Activated T-cell treated with anti-CD3 and anti-CD28 coated beads, Interleukin-2, amount 50 U/mL, for 48 hours (primary cell): ENCODE measurements at places on chromosomes 6 and 20.

- no peak for DNase-seq
Measured at GRCh38 chr6:82741325-82741995, 324.2 kb downstream of the UBE3D start.

DNA sequence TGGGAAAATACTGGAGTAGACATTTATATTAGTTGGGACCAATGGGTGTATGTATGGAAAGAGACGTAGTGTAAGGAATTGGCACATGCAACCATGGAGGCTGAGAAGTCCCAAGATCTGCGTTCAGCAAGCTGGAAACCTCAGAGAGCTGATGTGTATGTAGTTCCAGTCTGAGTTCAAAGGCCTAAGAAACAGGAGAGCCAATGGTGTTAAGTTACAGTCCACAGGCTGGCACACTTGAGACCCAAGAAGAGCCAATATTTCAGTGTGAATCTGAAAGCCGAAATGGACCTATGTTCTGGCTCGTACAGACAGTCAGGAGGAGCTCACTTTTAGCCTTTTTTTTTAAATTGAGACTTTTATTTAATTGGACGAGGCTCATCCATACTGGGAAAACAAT is 244.2 kb downstream of the CDKAL1 start:
- no peak for DNase-seq

DNA sequence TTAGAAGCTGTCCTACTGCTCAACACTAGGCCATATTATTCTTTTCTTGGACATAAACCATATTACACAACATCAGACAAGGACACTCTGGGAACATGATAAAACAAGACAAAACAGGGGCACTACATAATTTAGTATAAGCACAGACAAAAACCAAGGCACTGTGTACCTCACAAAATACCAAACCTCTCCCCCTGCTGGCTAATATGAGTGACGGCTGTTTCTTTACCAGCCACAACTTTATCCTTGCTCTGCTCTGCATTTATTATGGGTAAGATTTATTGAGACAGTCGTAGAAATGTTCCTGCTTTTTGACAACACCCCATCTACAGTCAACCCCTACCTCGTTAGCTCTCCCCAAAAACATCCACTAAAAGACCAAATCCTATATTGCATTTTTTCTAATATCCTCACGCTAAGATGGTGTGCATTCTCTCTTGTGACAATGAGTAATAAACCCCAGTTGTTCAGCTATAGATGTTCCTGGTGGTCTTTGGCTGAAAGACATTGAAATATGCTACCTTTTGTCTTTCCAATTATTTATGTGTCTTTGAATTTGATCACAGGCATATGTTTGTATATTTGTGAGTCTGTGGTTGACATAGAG is 23.8 kb upstream of the POLR1H start:
- DNase-seq, result no peak

DNA sequence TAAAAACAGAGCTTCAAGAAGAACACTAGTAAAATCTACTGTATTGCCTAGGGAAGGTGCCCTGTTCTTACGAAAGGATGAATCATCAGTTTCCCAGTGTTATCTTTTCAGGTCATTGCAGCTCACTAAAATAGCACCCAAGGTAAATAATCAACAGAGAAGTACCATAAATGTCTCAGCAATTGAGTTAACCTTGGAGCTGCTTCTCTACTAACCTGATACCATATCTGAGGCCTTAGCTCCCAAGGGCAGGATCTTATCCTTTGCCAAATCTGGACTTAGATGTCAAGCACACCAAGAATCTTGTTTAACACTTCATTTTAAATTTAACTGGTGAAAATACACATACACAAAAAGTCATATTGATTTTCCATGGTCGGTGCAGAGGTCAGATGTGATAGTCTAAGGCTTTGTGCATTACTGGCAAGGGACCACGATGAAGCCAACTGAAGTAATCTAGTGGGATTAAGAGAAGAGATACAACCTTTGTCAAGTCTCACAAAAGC is 81.5 kb downstream of the EDN1 start:
- no peak for DNase-seq

DNA sequence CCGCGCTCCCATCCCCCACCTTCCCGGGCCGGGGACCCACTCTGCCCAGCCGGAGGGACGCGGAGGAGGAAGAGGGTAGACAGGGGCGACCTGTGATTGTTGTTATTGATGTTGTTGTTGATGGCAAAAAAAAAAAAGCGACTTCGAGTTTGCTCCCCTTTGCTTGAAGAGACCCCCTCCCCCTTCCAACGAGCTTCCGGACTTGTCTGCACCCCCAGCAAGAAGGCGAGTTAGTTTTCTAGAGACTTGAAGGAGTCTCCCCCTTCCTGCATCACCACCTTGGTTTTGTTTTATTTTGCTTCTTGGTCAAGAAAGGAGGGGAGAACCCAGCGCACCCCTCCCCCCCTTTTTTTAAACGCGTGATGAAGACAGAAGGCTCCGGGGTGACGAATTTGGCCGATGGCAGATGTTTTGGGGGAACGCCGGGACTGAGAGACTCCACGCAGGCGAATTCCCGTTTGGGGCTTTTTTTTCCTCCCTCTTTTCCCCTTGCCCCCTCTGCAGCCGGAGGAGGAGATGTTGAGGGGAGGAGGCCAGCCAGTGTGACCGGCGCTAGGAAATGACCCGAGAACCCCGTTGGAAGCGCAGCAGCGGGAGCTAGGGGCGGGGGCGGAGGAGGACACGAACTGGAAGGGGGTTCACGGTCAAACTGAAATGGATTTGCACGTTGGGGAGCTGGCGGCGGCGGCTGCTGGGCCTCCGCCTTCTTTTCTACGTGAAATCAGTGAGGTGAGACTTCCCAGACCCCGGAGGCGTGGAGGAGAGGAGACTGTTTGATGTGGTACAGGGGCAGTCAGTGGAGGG is 2.8 kb downstream of the SOX4 start:
- peak; percentile 46 for DNase-seq

- DNase-seq, result no peak
Measured at GRCh38 chr20:32051720-32052089, 337 bp upstream of the HCK start.

DNA sequence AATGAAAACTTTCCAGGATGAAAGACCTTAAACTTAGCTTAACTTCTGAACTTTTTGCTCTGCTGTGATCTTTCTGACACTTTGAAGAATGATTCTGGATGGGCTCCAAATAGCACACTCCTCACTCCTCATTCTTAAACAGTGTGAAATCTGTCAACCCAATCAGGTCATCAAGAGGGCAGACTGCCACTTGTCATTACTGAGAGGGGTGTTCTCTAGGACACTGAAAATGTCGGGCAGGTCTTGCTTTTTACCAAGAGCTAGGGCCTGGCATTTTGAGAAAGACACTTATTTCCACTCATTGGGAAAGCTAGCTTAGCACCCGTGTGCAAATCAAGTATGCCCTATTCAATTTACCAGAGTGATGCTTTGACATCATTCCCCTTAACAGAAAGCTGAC is 122.2 kb downstream of the MTFR2 start:
- DNase-seq, result no peak

GRCh38 chr6:153013438-153013837 is 10.9 kb upstream of the MTRF1L start:
- DNase-seq, result no peak

DNA sequence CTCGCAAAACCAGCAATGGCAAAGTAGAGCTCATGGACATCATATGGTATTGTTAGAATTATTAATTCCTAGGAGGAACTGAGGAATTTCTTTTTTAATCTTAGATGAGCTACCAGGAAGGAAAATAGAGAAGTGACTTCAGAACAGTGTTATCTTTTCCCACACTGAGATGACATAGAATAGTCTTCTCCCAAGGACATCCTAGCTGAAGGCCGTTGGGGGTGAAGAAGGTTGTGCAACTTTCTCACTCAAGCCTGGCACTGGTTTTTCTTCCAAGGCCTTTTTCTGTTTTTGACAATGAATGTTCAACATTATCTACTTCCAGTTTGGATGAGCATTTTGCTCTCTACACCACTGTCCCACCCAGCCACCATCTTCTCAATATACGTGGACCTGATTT is 35.8 kb upstream of the MAS1 start:
- no peak for DNase-seq

GRCh38 chr6:119848696-119849095 is 499.1 kb upstream of the MAN1A1 start:
- no peak for DNase-seq

- no peak for DNase-seq
Measured at GRCh38 chr20:10984294-10984693, 310.5 kb upstream of the JAG1 start.

GRCh38 chr6:26296857-26297648 is 67.9 kb upstream of the BTN3A2 start:
- DNase-seq, result no peak

DNA sequence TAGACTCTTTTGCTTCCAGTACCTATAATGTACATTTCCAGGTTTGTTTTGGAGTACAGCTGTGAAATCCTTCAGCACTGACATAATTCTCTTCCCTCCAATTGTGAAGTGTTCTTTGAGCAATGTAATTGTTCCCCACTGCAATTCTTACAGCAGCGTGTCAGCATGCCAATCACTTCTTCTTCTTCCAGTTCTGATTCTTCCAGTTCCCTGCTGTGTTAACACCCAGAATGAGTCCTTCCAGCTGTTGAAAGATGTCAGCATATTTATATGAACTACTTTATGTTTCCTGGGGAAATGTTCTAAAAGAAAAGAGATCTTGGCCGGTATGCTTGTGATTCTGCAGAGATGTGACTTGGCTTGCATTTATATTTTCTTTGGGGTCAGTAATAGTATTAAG is 213.9 kb downstream of the UNC5CL start:
- no peak for DNase-seq

DNA sequence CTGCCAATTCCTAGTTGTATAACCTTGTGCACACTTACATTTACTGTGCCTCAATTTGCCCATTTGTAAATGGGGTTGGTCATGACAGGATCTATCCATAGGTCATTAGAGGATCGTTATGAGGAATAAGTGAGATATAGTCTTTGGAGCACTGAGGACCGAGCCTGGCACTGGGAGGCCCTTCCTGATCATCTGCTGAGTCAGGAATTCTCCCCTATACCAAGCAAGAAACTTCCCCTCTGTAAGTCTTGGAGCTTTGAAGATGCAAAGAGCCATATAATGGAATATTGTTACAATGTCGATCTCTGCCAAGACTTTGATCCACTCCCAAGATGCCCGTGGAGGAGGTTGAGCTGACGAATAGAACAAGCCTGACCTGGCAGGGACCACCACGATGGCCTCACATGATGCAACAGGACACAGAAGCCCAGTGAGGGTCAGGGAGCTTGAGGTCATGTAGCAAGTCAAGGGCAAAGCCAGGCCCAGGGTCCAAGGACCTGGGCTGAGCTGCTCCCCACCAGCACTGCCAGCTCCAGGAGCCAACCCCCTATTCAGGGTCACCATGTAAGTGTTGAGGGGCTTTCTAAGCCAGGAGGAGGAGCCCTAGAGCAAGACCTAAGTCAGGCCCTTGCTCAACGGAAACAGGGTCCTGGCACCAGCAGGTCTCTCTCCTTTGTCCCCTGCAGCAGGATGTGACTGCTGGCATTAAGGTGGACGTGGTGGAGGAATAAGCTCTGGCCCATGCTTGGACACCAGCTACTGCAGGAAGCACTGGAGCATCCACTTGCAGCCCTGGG is 16.7 kb downstream of the PDRG1 start:
- no peak for DNase-seq
